ENCODE measurements at places on chromosomes 5 and 9.

- DNase-seq, result no peak
Measured at GRCh38 chr5:109705596-109705995, 15.9 kb downstream of the MAN2A1 start.

DNA sequence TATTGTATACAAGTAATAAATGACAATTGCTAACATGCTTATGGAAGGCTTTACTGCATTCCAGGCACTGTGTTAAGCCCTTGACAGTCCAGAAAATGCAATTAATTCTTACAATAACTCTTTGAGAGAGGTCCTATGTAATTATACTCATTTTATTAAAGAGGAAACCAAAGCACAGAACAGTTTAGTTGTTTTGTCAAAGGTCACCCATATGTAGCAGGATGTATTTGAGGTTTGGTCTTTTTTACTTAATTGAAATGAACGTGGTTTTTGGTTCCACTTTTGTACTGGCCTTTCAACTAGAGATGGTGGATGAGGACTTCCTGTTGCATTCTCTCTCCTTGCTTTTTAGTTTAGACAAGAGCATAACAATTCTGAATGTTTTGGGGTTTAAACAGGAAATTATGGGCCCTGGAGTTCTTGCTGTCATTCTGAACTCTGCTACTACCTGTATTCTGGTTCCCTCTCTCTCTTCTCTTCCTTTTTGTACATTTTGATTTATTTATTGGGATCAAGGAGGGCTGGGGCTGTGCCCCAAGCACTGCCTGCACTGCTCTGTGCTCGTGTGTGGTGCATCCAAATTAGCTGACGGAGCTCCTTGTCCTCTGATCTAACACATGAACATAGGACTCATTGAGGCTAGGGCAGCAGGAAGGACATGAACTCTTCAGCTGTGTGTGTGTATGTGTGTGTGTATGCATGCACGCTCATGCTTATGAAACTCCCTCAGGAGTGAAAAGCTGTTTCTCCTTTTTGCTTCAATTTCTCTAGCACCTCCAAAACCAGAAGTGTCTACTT, 47.4 kb downstream of the SLC28A3 start:
- DNase-seq, result no peak

DNA sequence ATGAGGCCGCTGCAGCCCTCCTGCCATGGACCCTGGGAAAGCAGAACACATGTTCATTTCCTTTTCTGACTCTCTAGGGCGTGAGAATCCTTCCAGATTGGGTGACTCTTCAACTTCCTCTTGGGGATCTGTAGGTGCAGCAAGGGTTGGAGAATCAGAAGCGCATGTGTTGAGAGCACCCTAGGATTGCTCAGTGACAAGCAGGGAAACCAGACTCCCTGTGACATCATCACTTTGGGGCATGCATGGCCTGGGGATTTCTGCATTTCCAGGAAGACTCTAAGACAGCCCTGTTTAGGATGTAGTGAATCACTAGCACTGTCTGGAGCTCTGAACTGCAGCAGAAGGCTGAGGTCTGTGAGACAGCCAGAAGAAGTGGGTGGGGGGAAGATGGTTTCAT, 15.1 kb upstream of the LCP2 start:
- no peak for DNase-seq

GRCh38 chr9:16247188-16247875, 623.1 kb downstream of the BNC2 start:
- DNase-seq, result no peak

DNA sequence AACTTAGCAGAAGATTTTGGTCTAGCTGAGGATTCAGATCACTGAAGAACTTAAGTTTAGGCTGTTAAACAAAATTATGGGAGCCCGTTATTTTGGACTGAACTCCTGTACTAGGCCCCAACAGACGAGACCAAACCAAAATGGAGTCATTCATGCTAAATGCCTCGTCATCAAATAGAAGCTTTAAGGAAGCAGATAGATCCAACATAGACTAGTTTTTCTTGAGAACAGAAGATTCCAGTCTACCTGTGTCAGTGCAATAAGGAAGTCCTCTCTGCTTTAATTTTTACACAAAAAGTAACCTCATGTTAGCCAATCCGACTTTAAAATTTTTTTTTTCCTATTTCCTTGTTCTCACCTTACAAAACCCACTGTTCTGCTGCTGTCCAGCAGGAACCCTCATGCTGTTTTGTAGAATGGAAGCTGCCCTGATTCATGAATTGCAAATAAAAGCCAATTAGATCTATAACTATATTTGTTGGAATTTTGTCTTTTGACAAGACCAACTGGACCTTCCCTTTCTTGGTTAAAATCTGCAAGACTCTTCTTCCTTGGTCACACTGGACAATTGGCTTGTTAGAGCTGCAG, 29.0 kb upstream of the GOLM1 start:
- no peak for DNase-seq

DNA sequence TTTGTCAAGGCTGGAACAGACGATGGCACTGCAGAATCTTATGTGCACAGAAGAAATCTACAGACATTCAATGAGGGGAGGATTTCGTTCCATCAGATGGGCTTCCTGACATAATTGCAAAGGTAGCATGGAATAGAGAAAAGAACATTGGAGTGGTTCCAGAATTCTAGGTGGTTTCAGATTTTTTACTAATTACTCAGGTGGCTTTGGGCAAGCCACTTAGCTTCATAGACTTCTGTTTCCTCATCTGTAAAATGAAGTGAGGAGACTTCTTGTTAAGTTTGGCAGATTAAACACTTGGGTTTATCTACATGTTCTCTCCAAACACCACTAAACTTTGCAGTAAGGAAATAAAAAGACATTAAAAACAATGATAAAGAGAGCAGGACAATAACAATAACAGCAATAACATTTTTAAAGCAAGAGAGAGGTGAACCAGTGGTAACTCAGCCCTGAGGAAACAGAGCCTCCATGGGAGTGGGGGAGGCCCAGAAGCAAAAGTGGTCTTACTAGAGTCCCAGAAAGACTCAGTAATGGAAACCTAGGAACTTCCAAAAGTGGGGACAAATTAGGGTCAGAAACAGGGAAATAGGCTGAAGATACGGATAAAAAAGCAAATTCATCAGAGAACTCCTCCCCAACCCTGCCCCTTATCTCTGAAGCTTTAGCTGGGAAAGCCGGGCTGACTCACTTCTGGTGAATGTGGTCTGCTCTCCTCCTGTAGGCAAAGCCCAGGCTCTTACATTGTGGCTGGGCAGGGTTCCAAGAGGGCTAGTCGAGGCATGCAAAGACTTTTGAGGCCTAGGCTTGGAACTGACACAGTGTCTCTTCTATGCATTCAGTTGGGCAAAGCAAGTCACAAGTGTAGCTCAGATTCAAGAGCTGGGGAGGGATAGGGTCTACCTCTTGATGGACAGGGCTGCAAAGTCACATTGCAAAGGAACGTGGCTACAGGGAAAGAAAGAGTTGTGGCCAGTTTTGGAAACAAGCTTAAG, 11.8 kb upstream of the ACTBL2 start:
- no peak for DNase-seq

DNA sequence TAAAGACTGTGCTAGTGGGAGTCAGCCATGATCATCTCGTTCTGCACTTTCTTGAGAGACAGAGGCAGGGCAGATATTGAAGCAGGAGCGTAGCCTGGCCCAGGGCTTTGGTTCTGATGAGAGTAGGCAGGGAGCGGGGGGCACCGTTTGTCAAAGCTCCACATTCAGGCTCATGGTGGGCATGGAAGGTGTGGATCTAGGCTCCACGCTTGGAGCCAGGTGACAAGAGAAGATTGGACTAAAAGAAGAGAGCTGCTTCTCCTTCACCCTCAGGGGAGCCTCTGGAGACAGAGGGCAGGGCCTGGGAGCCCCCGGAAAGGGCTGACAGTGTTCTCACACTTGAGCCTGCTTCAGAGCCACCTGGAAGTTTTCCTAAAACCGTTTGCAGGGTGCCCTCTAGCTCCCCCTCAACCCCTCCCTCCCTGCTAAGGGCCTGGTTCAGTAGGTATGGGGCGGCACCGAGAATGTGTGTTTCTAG, 24.7 kb upstream of the FCN2 start:
- no peak for DNase-seq

- peak; percentile 28 for DNase-seq
Measured at GRCh38 chr5:180830253-180831138, 27.9 kb upstream of the MGAT1 start.

DNA sequence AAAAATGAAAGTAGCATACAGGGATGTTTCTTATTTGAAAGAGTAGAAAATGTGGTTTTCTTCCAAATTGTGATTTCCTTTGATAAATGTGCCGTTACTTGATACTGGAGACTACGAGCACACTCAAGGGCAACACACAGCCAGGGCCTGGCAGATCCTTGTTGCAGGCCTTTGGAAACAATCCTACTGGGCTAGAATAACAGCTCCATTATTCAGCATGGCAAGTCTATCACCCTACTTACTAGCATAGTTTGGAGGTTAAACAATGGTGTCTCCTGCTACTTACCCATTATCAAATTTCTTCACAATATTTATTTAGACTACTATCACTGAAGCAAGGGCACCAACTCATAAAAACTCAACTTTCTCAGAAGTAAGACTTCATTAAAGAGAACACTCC, 140.8 kb upstream of the ZNF608 start:
- DNase-seq, result no peak

- no peak for DNase-seq
Measured at GRCh38 chr5:33324667-33325307, 116.0 kb upstream of the TARS1 start.

DNA sequence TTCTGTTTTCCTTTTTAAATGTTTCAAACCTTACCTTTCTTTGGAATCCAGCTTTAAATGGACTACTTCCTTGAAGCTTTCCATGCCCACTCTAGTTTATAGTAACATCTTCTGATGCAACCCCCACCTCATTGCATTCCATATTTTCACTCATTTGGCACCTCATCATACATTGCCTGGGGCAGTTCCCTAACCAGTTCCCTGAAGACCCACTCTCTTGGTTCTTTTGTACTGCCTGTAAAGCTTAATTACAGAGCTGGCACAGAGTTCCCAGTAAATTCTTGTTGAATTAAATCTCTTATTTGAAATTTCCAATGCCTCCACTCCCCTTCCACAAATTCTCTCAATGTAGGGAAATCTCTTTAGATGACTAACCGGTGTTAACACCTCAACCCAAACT, 257.2 kb downstream of the ARRDC3 start:
- DNase-seq, result no peak

DNA sequence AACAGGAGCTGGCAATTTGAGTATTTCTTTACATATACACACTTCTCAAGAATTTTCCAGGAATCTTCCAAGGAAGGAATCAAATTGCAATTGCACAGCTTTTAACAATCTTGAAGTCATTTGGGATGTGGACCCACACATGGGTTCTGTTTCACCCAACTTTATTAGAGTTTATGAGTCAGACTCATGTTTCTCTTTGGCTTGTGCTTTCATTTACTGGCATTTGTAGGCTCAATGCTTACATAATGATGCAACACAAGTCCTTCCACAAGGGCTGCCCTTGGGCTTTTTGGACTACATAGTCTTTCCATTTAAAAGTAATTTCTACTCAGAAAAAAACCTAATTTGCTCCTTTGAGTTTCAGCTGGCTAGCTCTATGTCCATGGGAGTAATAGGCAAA, 4.6 kb upstream of the CDC37L1 start:
- DNase-seq, result no peak

GRCh38 chr9:123201083-123201482, 67.3 kb downstream of the STRBP start:
- no peak for DNase-seq

All from GM19239 (cell line).